ENCODE measurements at places on chromosomes 1 and 21.

DNA sequence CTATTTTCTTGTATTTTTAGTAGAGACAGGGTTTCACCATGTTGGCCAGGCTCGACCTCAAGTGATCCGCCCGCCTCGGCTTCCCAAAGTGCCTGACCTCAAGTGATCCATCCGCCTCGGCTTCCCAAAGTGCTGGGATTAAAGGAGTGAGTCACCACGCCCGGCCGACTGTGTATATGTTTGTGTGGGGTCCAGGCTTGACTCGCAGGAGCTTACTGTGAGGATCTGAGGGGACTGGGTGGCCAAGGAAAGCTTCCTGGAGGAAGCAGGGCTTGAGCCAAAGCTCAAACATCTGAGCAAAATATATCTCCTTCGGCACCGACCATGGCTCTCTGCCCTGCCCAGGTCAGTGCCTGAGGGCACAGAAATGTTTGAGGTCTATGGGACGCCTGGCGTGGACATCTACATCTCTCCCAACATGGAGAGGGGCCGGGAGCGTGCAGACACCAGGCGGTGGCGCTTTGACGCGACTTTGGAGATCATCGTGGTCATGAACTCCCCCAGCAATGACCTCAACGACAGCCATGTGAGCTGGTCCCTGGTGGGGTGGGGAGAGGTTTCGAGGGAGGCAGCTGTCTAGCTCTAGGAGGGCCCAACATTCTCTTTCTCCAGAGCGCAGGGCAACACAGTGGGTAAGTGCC, 10.5 kb downstream of the PADI3 start:
- DNase-seq: no peak

DNA sequence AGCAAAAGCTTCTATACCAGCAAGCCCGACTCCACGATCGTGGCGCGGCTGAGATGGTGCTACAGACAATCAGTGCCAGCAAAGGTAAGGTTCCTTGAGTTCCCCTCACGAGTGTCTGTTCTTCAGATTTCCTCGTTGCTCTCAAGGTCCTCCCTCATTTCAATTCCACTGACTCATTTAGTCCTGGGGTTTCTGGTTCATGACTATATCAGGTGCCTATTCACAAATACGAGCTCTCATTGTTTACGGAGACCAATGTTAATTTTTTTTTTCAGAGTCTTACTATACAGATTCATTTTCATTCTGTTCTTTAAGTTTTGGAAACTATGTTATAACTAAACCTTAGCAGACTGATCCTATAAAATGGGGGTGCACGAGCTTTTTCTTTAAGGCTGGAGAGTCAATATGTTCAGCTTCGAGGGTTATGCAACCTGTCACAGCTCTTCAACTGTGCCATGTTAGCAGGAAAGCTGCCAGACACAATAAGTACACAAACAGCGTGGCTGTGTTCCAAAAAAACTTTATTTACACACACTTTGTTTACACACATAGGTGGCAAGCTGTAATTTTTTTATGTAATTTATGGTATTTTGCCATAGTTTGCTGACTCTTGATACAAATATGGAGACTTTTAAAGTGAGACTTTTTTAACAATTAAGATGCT, 134.3 kb downstream of the ZP4 start:
- no peak for DNase-seq

DNA sequence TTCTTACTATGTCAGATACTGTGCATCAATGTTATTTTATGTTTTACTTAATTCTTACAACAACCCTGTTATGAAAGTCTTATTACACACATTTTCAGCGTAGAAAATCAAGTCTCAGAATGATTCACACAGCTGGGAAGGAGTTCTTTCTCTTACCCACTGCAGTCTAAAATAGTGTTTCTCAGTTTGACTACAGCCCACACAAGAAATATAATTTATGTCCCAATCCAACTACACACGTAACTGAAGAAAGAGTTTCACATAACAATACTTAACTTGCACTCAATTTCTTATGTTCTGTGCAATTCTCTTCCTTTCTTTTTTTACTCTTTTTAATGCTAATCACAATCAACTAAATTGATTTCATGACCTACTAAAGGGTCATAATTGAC, 252.8 kb upstream of the ADGRL2 start:
- no peak for DNase-seq

- DNase-seq: no peak
These were observed 41.5 kb upstream of the DUSP10 start for GRCh38 chr1:221783437-221783836.

- no peak for DNase-seq
These were observed 42.0 kb downstream of the PROX1 start for GRCh38 chr1:214029796-214030195.

- no peak for DNase-seq
These were observed 14.7 kb upstream of the ATF3 start for GRCh38 chr1:212593821-212594251.

DNA sequence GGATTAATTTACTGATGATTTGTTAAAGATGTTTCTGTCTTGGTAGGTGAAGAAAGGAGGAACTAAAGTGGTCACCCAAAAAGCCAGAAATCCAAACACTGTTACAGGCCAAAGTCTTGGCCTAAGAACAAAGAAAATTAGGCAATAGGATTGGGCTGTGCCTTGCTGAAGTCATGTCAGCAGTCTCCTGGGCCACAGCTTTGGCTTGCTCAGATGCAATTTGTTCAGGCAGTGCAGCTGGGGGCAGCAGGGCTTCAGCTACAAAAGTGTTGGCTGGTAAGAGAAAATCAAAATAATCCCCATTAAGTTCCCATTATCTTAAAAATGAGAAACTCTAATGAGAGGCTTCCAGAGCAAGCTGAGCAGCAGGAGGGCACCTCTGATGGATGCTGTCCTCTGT, 14.0 kb upstream of the RAP1A start:
- DNase-seq: no peak
